ENCODE measurements at places on chromosomes 2 and 18.

GRCh38 chr18:60675126-60675525, 302.6 kb upstream of the MC4R start:
- no peak for DNase-seq

- no peak for DNase-seq
Observed at GRCh38 chr2:10271509-10271908, 31.2 kb upstream of the HPCAL1 start.

DNA sequence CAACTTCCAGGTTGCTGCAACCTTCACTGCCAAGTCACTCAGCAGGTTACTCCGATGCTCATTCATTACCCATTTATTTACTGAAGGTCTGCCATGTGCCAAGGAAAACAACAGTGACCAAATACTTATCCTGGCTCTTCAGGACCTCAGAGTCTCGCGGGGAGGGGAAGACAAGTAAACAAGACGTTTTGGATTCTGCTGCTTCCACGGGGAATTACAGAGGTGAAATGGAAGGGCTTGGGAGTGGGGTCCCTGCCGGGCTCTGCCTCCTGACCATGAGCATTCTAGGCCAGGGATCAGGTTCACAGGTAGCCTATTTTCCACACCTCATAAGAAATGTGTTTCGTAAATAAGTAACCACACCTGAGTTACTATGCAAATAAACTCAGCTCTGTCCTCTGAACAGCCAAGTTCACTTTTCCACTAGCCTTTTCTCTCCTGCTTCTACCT, 68.1 kb downstream of the CLHC1 start:
- peak; percentile 46 for DNase-seq

DNA sequence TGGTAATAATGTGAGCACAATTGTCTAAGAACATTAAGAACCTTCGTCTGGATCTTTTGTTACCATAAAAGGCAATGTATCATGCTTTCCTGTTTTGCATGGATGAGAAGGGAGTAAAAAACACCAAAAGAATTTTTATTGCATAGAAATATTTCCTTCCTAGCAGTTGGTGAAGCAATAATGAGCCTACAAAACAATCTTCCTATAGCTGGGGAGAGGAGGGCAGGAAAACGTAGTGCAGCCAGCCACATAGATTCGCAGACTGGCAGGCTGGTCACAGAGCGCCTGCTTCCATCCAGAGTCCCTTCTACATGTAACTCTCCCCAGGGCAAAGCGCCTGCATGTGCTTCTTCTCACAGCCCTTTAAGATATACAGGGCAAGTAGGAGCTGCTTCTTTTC, 190.4 kb downstream of the BABAM2 start:
- DNase-seq: no peak

- DNase-seq: no peak
Observed at GRCh38 chr18:57080479-57080878, 66.4 kb upstream of the BOD1L2 start.

GRCh38 chr18:37432436-37433195, 133.0 kb downstream of the CELF4 start:
- DNase-seq: no peak

DNA sequence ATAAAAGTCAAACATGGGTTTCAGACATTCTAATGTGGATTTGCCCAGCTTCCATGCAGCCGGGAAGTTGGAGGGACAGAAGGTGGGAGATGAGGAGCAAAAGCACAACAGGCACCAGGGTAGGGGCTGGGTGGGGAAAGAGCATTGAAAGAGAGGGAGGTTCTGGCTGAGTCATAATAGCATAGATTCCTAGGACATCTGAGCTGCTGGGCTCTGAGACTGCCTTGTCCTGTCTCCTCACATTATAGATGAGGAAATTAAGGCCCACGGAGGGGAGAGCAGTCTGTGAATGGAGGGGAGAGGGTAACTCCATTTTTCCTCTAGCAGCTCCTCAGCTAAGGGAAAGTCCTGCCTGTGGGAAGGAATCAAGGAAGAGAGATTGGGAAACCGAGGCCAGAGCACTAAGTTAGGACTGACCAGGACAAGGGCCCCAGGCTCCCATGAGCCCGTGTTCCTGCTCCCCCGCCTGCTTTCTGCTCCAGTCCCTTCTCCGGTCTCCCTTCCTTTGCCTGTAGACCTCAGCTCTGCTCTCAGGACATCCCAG, 26.2 kb downstream of the SH2D6 start:
- DNase-seq: no peak

- no peak for DNase-seq
Observed at GRCh38 chr2:24924732-24925131, 4.7 kb upstream of the ADCY3 start.

GRCh38 chr2:44459739-44460138, 98.0 kb downstream of the CAMKMT start:
- DNase-seq: no peak

- peak; percentile 61 for DNase-seq
Observed at GRCh38 chr18:45910405-45911023, 56.6 kb downstream of the EPG5 start.

- no peak for DNase-seq
Observed at GRCh38 chr18:29465526-29465925, 1288.6 kb upstream of the CDH2 start.

GRCh38 chr2:98737848-98738247, 6.9 kb upstream of the MGAT4A start:
- DNase-seq: no peak

- DNase-seq: no peak
Observed at GRCh38 chr2:3839476-3839875, 136.1 kb downstream of the DCDC2C start.

DNA sequence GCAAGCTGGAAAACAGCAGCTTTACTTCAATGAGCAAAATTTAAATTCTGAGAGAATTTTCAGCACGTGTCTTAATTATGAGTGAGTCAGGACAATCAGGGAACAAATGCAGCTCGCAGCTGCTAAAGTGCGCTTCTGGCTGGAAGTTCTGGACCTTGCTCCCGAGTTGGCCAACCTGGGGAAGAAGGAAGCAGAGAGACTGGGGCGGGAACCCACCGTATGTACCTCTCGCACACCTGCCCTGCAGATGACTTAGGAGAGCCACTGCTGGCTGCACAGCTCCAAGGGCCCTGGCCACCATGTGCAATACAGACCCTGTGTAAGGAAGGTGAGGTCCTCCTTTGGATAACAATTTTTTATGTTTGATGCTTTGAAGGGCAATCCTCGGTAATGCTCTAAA, 42.4 kb downstream of the REEP1 start:
- no peak for DNase-seq

- DNase-seq: no peak
Observed at GRCh38 chr2:240718896-240719490, 27.3 kb downstream of the AQP12A start.

GRCh38 chr2:169637620-169638019, 53.5 kb downstream of the PPIG start:
- DNase-seq: no peak

GRCh38 chr2:143279672-143280071, 150.5 kb downstream of the ARHGAP15 start:
- DNase-seq: no peak

- DNase-seq: no peak
Observed at GRCh38 chr18:77100751-77101355, 31.7 kb downstream of the MBP start.

GRCh38 chr2:233848276-233848675, 6.1 kb downstream of the HJURP start:
- DNase-seq: no peak

- DNase-seq: no peak
Observed at GRCh38 chr18:61784834-61785233, 108.0 kb downstream of the RNF152 start.

- no peak for DNase-seq
Observed at GRCh38 chr2:103823847-103824246, 1030.1 kb upstream of the POU3F3 start.

- DNase-seq: no peak
Observed at GRCh38 chr2:239569401-239570090, 168.7 kb upstream of the HDAC4 start.

DNA sequence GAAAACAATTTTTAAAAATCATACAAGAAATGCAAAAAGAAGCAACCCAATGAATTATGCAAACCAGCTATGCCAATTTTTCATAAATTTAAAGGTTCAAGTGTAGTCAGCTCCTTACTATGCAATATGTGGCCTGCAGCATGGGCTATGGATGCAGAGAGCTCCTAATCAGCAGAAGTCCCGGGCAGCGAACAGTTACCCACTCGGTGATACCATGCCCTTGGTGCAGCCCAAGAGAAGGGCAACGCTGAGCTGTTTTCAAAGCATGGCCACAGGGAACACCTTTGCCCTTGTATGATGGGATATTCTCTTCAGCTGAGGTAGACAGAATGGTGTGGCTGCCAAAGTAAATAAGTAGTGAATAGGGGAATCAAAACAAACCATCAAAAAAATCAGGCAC, 17.3 kb upstream of the ARL5A start:
- no peak for DNase-seq

DNA sequence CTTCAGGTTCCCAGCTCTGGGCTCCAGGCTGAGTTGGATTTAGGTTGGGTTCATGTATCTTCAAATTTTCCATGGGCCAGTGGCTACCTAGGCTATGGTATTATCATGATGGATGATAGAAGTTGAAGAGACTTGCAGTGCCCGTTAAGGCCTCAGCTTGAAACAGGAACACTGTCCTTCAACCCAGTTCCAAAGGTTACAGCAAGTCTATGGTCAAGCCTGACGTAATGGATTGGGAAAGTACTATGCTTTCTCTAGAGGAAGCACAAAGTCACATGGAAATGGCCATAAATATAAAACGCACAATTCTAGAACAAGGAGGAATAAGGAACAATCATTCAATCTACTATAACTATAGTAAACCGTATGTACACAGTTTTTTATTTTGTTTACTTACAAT, 593.2 kb downstream of the ZEB2 start:
- no peak for DNase-seq

- DNase-seq: no peak
Observed at GRCh38 chr2:223591596-223591995, 10.6 kb downstream of the SCG2 start.

- DNase-seq: peak; percentile 15
Observed at GRCh38 chr2:122414902-122415301, 659.5 kb downstream of the TSN start.

All from T47D (cell line).